ENCODE measurements at places on chromosomes 2 and 18.

- DNase-seq = no peak
Observed at GRCh38 chr2:72573232-72573631, 252.6 kb downstream of the EXOC6B start.

DNA sequence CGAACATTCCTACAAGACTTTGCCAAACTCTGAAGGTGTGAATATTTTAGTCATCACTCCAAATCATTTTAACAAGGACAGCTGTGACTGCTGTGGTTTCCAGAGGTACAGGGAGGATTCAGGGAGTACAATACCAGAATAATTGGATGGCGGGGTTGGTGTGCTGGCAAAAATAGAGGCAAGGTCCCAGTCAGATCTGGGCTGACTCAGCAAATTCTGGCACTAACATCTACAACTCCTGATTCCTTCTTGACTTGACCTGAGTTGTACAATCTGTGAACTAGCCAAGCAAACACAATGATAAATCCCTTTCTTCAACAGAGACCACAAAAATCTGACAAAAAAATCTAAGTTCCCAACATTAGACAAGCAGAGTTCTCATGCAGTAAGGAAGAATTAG is 40.4 kb downstream of the RMP24 start:
- no peak for DNase-seq

GRCh38 chr2:71072492-71072891 is 4.0 kb downstream of the NAGK start:
- DNase-seq = no peak

DNA sequence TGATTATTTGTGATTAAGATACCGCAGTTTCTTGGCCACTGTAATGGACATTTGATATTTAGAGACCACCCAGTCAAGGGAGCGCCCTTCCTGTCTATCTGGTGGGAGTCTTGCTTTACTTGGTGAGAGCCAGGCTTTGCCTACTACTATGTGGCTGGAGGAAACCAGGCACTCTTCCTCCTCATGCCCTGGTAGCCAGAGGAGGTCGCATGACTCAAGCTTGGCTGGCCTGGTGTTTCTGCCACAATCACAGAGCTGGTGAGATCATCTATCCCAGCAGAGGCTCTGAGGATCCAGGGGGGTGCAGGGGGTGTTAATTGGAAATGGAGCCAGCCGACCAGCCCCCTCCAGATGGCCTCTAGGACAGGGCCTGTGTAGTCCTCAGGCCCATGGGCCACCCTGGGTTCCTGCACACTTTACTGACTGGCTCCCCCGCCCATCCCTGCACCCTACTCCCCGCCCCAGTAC is 46.8 kb upstream of the BIN1 start:
- peak; percentile 74 for DNase-seq

DNA sequence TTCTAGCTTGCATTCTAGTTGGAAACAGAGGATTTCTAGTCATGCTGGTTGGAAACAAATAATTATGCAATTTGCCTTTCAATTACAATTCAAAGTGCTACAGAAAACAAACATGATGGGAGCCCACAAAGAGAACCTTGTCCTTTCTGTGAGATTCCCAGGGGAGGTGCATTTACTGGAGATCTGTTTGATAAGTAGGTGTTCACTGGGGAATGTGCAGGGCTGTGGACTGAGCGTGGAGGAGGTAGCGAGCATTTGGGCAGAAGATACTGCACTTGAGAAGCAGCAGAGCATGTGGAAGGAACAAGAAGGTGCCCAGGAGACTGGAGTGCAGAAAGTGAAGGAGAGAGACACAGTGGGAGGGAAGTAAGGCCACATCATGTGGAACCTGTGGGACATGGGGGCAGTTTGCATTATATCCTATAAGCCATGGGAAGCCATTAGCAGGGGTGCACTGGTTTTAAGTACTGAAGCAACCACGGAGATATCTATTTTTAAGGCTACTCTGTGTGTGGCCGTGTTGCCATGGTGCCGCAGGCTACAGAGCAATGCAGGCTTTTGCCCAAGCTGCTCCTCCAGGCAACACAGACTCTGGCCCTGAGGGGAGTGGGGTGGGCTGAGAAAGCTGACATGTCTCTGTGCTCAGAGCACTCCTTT is 154.0 kb downstream of the ANTXR1 start:
- DNase-seq = no peak

- no peak for DNase-seq
Observed at GRCh38 chr2:142868229-142868762, 9.2 kb upstream of the KYNU start.

DNA sequence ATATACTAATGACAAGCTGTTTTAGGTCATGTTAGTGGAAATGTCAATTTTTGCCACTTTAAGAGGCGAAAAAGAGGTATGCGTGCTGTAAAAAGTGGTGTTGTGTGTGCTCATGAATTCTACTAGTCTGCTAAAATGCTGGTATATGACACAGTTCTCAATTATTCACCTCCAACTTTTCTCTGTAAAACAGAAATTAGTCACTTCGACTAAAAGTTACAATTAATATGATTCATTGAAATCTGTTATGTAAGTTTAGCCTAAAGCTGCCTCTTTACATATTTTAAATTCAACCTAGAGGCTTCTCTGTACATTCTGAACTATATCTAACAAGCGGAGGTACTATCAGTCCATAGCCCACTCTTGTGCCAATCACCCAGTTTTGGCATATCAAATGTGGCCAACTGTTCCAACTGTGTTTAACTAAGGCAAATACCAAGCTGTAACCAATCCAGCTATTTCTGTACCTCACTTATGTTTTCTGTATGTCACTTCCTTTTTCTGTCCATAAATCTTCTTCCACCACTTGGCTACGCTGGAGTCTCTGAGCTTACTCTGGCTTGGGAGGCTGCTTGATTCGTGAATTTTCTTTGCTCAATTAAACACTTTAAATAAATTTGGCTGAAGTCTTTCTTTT is 20.8 kb downstream of the BAZ2B start:
- DNase-seq = no peak

GRCh38 chr2:188576651-188577050 is 285.0 kb downstream of the GULP1 start:
- DNase-seq = peak; percentile 37

DNA sequence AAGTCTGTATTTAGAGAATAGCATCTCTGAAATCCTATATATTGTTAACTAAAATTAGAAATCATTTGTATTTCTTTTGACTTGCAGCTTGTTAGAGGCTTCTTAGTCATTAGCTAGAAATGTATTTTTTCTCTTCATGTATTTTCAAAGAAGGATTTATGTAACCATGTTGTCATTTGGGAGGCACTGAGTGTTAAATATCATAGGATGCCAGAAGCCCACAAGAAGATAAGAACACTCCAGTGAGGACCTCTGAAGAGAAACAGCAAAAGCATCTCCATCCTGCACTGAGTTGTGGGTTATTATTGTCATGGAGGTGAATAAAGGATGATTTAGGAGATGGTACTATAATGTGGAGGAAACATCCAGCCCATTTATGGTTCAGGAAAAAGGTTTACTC is 93.5 kb downstream of the UBE2E3 start:
- no peak for DNase-seq

DNA sequence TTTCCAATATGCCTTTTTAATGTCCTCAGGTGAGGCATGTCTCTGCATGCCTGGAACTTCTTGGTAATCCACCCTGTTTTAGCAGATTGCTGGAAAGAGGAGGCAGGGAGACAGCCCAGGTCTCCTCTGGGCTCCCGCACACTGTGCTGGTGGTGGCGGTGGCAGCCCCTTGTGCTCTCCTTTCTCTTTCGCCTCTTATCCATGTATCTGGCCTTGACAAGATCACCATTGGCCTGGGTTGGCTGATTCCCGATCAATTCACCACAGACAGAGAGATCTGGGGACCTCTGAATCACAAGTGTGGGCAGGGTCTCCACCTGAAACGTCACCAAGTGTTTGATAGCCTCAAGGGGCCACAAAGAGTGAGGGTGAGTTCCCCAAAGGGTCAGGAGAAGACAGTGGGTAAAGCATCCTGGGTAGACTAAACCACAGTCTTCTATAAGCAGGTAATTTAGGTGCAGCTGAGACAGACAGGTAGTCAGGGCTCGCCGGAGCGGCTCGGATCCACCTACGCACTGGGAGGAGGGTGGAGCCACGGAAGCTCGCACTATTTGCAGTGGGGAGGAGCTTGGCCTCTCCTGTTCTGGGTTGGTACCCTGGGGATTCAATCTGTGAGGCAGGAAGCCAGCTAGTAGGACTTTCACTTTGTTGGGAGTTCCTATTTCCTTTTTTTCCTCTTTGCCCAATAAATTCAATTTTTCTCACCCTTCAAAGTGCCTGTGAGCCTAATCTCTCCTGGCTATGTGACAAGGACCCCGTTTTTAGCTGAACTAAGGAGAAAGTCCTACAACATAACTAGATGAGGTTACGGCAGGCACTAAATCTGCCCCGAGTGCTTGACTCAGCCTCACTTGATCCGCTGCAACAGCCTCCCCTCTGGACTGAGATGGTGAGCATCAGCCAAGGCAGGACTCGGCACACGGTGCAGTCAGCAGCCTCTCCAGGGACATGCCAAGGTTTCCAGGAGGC is 57.6 kb downstream of the SLC4A3 start:
- no peak for DNase-seq
